NCI-H1105 (cell line): ENCODE measurements at places on chromosomes 4 and X.

GRCh38 chr4:150547154-150547838, 34.7 kb upstream of the MAB21L2 start:
- DNase-seq: no peak

DNA sequence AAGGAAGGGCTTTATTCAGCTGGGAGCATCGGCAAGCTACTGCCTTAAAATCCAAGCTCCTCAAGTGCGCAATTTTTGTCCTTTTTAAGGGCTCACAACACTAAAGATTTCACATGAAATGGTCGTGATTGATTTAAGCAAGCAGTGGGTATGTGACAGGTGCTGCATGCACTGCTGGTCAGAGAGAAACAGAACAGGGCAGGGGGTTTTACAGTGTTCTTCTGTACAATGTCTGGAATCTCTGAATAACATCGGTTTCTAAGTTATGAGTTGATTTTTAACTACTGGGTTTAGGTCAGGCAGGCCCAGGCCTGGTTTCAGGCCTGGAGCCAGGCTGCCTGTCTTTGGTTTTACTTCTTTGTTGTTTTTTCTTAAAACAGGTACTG, 6.0 kb downstream of the UGT2B17 start:
- no peak for DNase-seq

DNA sequence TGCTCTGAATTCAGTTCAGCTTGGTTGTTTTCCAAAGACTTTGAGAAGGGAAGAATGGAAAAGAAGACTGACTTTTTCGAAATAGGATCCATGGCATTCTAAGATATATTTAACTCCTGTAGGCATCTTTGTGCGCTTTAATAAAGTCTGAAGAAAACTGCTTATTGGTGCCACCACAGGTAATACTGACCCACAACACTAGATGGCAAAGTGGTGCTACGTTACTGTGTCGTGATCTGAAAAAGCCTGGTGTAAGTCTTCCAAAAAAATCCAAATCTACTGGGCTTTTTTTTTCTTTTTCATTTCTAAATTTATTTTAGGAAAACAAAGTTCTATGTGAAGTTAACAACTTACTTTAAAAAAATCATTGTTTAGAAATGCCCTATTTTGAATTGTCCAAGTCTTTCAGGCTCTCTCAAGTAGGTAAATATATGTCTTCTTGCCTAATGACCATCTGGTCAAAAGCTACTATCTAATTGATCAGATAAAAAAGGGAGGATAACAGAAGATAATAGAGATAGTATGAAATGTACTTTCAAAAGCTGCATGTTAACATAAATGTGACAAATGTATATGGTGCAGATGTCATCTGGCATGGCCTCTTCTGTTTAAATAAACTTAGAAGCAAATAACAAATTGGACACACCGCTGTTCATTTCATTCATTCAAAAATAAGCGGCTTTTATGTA, 47.0 kb upstream of the MID1IP1 start:
- peak; percentile 23 for DNase-seq

DNA sequence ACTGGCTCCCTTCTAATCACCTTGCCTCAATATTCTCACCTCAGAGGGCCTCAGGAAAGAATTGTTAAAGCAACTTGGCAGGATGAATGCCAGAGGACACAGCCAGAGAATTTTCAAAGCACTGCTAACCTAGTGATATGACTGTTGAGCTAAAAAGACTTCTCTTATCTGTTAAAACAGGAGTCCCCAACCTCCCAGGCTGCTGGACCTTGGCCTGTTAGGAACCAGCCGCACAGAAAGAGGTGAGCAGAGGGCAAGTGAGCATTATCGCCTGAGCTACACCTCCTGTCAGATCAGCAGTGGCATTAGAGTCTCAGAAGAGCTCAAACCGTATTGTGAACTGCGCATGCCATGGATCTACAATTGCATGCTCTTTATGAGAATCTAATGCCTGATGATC, 1.7 kb upstream of the KCNE5 start:
- no peak for DNase-seq

DNA sequence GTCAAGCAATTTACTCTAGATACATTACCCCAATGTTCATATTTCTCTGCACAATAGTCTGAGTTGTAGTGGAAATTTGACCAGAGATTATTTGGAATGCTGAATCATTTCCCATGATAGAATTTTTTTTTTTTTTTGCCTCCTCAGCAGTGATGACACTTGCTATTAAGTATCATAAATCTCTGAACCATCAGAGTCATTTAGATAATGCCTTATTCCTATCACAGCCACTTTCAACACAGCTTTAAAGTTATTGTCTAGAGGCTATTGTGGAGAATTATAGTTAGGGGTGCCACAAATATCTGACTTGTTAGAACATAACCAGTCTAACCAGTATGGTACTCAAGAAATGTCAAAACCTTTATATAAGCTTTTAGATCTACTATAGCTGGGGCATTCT, 79.8 kb downstream of the LCORL start:
- DNase-seq: no peak

GRCh38 chr4:82473621-82474164, 43.3 kb downstream of the ENOPH1 start:
- no peak for DNase-seq

GRCh38 chrX:103879339-103879738, 47.3 kb upstream of the RAB9B start:
- no peak for DNase-seq

- peak; percentile 61 for DNase-seq
These were observed 58.9 kb upstream of the PGM2 start for GRCh38 chr4:37767546-37767945.
